Aortic smooth muscle cell (primary cell): ENCODE measurements at places on chromosomes 2 and 18. TPM values are rescaled to one million over a fixed set of nuclear protein-coding genes. Genes with fewer than 3 reads are reported as not detected.

The CYP27A1 gene
- total RNA-seq: 13.5 and 18.1 TPM in 2 replicates

The BOLL gene
- not detected in 2 replicates for total RNA-seq

The RAX gene
- total RNA-seq: not detected in 2 replicates

The CMPK2 gene
- 1.6 and 2.1 TPM in 2 replicates for total RNA-seq

The CD207 gene
- total RNA-seq: not detected in 2 replicates

The TMEM198 gene
- 1.1 and 1.3 TPM in 2 replicates for total RNA-seq

The RNF125 gene
- total RNA-seq: 0.06 and 0.13 TPM in 2 replicates

The IGFBP2 gene
- total RNA-seq: 807 and 1,153 TPM in 2 replicates

The CLEC4F gene
- total RNA-seq: not detected in 2 replicates

The ZNF638 gene
- total RNA-seq: 139 and 152 TPM in 2 replicates

The IL1RN gene
- total RNA-seq: not detected in 2 replicates

The CFAP210 gene
- total RNA-seq: under 0.01 TPM in 1 of 2 replicates, not detected in the other
